ENCODE measurements at places on chromosomes 11 and 22.

GRCh38 chr11:63745304-63746170 lies 23.0 kb downstream of the ZFTA start:
- no peak for DNase-seq

DNA sequence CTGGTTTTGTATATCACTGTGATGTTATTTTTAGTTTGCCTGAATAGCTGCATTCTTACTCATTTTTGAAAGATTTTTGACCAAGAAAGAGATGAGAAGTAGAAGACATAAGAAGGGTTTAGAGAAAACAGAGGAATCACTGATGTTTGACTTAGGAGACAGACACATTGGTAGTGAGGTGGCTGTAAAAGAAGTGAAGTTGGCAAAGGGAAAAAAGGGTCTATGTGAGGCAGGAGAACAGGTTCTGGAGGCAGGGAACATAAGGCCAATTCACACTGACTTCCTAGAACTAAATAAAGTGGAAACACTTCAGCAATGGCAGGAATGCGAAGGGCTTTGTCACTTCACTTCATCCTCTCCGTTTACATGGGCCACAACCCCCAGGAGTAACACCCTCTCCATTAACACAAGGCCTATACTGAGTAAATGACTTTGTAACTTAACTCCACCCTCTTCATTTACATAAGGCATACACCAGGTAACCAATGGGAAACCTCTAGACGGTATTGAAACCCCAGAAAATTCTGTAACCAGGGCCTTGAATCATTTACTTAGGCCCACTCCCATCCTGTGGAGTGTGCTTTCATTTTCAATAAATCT lies 36.5 kb downstream of the CTSC start:
- DNase-seq = no peak

- no peak for DNase-seq
These were observed 93.2 kb upstream of the RTL6 start for GRCh38 chr22:44591146-44591790.

DNA sequence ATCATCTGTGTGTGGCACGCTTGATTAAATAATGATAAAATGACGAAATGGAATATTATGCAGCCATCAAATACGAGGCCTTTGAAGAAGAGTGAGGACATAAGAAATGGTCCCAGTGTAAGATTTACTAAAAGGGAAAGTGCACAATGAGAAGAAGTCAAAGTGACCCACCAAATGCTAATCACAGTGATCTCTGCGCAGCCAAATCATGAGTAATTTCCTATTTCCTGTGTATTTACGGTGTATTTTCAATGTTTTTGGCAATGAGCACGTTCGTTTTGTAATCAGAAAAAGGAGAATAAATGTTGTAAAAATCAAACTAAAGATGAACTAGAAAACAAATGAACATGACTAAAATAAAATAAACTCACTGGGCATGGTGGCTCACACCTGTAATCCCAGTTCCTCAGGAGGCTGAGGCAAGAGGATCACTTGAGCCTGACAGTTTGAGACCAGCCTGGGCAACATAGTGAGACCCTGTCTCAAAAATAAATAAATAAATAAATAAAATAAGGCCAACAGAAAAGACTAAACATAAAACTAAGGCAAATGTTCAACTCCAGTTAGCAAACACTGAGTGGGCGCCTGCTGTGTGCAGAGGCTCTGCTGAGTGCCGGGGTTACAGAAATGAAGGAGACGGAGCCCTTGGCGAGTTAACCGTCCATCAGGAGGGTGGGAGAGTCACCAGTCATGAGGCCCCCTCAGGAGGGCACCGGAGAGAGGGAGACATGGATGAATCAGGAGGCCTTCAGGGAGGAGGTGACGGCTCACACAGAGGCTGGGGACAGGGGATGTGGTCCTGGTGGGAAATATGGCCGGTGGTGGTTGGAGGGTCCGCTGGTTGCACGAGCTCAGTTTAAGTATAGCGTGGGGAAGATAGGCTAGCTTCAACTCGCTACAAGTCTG lies 26.0 kb upstream of the CBX7 start:
- DNase-seq = no peak

DNA sequence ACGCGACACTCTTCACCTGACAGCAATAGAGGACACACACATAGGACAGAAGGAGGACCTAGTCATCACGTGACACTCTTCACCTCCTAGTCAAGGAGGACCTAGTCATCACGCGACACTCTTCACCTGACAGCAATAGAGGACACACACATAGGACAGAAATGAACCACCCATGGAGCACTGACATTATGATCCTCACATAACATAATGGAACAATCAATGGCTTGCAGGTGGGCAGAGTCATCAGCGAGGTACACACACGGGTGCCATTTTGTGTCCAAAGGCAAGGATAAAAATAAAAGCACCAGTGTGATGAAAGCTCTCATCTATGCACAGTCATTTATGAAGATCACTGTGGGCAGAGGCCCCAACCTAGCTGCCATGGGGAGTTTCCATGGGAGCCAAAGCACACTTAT lies 354.7 kb downstream of the LARGE1 start:
- DNase-seq = no peak

- no peak for DNase-seq
These were observed 110.2 kb downstream of the WT1 start for GRCh38 chr11:32325187-32325586.

- no peak for DNase-seq
These were observed 56.2 kb downstream of the MICAL3 start for GRCh38 chr22:17968126-17968525.

DNA sequence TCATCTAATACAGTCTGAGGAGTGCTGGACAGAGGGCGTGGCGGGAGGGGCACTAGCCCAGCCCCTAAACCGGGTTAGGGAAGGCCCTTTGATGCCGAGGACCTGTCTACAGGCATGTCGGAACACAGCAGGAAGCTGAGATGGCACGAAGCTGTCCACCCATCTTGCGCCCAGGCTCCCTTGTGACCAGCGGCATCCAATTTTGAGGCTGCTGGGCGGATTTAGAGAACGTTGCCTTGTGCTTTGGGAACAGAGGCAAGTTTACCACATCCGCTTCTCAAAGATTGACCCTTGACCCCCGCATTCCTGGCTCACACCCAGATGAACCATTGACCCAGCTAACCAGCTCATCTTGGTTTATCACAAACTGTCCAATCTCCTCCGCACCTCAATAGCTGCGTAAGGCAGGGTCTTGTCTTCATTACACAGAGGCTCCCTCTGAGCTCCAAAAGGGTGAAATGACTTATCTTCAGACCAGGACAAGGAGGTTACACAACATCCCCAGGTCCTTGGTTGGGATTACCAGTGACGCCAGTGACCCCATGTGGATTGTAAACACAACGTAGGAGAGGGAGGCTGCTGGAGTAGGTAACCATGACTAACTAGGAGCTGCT lies 4.5 kb downstream of the FAM83F start:
- DNase-seq = no peak

GRCh38 chr11:20599221-20600019 lies at the start of gene SLC6A5:
TSS of gene SLC6A5 (plus strand) at chr11:20599608. CDS start at chr11:20599673, 65 bp downstream.
- DNase-seq = peak; percentile 24

DNA sequence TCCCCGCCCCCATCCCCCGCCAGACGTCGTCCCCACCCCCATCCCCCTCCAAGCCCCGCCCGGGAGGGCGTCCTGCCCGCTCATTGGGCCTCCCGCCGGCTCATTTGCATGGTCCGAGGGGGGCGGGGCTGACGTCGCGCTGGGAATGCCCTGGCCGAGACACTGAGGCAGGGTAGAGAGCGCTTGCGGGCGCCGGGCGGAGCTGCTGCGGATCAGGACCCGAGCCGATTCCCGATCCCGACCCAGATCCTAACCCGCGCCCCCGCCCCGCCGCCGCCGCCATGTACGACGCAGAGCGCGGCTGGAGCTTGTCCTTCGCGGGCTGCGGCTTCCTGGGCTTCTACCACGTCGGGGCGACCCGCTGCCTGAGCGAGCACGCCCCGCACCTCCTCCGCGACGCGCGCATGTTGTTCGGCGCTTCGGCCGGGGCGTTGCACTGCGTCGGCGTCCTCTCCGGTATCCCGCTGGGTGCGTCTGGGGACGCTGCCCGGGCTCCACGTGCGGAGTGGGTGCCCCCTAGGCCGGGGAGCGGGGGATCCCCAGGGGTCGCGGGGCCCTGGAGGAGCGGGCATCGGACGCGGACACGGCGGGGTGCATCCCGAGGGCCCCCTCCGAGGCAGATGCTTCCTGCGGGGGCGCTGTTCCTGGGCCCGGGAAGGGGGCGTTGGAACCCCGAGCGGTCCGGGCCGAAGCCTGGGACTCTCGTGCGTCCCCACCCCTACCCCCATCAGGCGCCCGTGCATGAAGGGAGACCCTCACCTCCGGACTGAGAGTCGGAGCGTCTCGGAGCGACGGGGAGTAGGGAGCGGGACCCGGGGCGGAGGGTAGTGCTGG lies at the start of gene PNPLA3:
Gene PNPLA3 (plus strand): TSS at position 175 of the 834 bp plus-strand sequence. CDS start 107 bp downstream, at position 282.
- DNase-seq = peak; percentile 75

GRCh38 chr11:134691295-134691873 lies 279.3 kb upstream of the B3GAT1 start:
- DNase-seq = no peak

- no peak for DNase-seq
These were observed 65.1 kb upstream of the CD44 start for GRCh38 chr11:35073691-35074419.

GRCh38 chr22:20650294-20651207 lies 123.4 kb upstream of the SERPIND1 start:
- DNase-seq = no peak

GRCh38 chr11:64694026-64694755 lies 28.8 kb downstream of the NRXN2 start:
- no peak for DNase-seq

DNA sequence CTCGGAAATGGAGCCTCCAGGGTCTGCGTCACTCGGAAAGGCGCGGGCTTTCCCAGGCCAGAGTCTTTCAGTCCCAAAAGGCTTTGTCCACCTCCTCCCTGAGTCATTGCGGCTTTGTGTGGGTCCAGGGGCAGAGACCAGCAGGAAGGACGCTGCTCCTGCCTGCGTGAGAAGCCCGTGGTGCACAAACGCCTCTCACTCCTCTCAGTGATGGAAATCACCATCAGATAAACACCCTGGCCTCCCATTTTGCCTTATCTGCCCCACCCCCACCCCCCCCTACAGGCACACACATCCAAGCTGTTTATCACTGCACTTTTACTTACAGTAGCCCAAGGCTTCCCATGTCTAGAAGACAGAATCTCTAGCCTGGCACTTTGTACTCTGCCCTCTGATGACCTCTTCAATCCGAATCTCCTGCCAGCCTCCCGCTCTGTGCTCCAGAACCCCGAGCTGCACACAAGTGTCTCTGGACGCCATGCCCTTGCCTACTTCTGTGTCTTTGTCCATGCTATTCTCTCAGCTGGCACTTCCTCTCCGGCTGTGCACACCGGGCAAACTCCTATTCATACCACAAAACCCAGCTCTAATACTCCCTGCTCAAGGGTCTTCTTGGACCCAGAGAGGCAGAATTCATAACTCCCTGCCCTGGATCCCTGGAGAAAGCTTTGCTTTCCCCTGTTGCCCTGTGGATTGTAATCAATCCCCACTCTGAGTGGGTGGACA lies 954.6 kb downstream of the TBC1D22A start:
- no peak for DNase-seq

- no peak for DNase-seq
These were observed 3.9 kb upstream of the BCL2L13 start for GRCh38 chr22:17634696-17635095.

DNA sequence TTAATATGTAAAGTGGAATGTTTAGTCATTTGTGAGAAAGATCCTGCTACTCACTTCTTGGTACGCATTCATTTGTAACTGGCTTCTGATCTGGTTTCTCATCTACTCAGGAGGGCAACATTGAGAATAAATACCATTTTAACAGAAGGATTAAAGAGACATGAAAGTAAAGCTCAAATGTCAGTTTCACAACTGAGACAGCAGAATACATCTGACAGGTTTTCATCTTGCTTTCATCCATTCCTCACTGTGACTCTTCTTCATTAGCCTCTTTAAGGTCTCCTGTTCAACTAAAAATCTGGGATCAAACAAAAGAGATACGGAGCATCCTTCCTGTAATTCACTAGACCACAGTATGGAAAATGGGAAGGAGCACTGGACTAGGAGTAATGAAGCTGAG lies 31.4 kb upstream of the CCDC89 start:
- no peak for DNase-seq

DNA sequence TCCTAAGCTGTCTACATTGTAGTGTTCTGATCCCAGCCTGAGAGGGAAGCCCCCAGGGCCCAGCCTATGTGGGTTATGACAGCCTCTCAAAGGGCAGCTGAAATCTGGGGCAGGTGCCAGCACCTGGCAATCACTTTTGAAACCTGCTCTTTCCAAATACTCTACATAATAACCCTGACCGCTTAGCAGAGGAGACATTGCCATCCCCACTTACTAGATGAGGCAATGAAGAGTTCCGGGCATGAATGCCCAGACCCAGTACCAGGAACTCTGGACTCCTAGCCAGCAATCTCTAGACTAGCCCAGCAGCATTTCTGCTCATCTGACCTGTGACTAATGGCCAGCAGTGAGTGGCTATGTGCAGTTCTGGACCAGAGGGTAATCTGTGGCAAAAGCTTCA lies 412.4 kb upstream of the CADM1 start:
- no peak for DNase-seq

- DNase-seq = no peak
These were observed 199.1 kb downstream of the DBX1 start for GRCh38 chr11:19961225-19961624.

- no peak for DNase-seq
These were observed 21.0 kb upstream of the HSPA8 start for GRCh38 chr11:123082977-123083376.

GRCh38 chr11:110317516-110317932 lies 21.1 kb upstream of the RDX start:
- DNase-seq = no peak

- DNase-seq = no peak
These were observed 184.9 kb downstream of the SNX19 start for GRCh38 chr11:130731401-130731800.

DNA sequence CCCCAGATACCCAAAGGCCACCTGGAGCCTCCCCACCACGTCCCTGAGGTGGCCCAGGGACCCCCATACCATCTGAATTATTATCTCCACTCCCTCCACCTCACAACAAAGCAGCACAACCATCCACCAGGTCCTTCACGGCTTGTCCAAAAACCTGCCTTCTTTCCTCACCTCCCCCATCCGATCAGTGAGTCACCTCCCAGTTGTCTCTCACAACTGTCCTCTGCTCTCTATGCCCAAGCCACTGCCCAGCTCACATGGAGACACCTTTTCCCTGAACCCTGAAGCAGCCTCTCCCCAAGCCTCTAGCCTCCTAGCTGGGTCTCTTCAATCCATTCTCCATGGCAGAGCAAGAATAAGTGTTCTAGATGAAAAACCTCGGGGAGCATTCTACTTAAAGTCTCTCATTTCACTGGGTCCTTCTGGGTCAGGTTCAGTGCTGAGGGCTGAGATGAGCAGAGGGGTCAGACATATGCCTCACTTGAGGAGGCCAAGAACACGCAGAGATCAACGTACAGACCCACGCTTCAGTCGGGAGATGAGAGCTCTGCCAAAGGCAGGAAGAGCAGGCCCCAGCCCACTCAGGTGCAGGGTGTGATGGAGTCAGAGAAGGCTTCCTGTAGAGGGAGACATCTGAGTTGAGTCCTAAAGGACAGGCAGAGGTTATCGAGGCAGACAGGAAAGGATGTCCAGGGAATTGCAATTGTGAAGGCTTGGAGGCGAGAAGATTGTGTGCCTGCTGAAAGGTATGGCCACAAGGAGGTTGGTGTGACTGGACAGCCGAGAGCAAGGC lies 74.7 kb downstream of the PDE2A start:
- DNase-seq = no peak

GRCh38 chr11:120305286-120305685 lies 19.8 kb upstream of the TLCD5 start:
- no peak for DNase-seq

Data from stimulated activated CD4-positive, alpha-beta T cell treated with anti-CD3 and anti-CD28 coated beads, Interleukin-12 subunit alpha, Interleukin-12 subunit beta, amount 100 ng/mL, for 24 hours (primary cell).